ENCODE measurements at places on chromosomes 5 and 9. TPM values are rescaled to one million over a fixed set of nuclear protein-coding genes. Genes with fewer than 3 reads are reported as not detected.
A peak's percentile ranks its signal among the peaks of the same experiment; 100 is the strongest.

FTMT gene
- total RNA-seq = not detected

FANCC gene
- total RNA-seq = 14.0 TPM

GRM6 gene
- not detected for total RNA-seq

PCSK5 gene
- total RNA-seq = 9.6 TPM

IL17B gene
- 9.0 TPM for total RNA-seq

SCGB3A2 gene
- total RNA-seq = not detected

F2RL2 gene
- 0.98 TPM for total RNA-seq

PCDHGA11 gene
- total RNA-seq = 5.0 TPM

C5orf63 gene
- 0.46 TPM for total RNA-seq

SLC25A25 gene
- 13.0 TPM for total RNA-seq

ANKRA2 gene
- total RNA-seq = 39.5 TPM

ADGRD2 gene
- total RNA-seq = not detected

RETREG1 gene
- total RNA-seq = 14.0 TPM

- no peak for DNase-seq
Observed at GRCh38 chr5:61624553-61625136, 292.6 kb downstream of the ZSWIM6 start.

- DNase-seq = no peak
Observed at GRCh38 chr9:110712955-110713354, 44.4 kb downstream of the MUSK start.

- no peak for DNase-seq
Observed at GRCh38 chr5:93990504-93991070, 249.2 kb upstream of the POU5F2 start.

DNA sequence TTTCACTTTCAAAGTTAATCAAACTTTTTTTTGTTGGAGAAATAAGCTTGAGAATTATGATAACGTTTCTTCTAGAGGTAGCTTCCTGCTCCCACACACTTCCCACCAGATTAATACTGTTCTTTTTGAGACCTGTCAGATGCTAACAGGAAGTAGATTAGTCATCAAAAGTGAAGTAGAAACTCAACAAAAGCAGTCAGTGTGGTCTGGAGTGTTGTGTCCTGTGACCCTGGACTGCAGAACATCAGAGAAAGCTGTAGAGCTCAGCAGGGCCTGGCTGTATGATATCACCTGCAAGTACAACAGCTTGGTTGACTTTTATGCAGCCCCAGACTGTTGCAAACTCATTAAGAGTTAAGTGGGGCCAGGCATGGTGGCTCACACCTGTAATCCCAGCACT is 495.7 kb upstream of the CYLC2 start:
- DNase-seq = no peak

DNA sequence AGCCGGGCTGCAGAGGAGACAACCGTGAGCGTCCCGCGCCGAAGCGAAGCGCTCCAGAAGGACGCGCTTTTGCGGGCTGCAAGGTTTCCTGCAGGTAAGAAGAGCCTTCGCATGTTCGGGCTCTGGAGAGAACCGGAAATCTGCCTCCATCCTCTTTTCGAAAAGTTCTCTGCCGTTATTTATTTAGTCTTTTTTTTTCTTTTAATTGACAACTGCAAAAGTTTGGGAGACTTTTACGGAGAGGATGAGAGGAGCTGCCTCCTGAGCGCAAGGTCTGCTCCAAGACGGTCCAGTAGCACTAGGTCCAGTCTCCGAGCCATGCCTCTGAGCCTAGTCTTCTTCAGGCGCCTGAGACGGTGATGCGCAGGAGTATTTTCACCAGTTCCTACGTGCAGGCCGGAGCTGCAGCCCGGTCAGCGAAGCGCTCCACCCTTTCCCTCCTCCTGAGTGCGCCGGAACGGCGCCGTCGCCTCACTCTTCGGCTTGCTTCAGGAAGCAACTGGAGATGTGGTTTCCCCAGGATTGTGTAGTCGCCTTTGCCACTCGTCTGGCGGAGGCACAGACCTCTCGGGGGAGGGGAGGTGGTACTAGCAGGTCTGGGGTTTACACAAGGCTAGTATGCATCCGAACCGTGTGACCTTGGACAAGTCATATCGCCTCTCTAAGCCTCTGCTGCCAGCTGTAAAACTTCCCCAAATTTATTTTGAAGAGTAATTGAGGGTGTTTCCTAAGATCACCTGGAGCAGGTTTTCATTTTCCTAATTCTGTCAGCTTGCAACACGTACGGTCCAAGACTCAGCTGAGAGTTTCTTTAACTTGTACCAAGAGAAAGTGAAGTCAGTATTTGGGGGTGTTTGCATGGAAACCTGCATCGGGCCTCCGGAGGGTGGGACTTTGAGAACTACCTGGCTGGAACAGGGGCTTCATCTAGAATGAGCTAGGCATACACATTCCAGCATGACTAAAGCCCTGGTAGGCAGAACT is 4.5 kb downstream of the POU4F3 start:
- no peak for DNase-seq

DNA sequence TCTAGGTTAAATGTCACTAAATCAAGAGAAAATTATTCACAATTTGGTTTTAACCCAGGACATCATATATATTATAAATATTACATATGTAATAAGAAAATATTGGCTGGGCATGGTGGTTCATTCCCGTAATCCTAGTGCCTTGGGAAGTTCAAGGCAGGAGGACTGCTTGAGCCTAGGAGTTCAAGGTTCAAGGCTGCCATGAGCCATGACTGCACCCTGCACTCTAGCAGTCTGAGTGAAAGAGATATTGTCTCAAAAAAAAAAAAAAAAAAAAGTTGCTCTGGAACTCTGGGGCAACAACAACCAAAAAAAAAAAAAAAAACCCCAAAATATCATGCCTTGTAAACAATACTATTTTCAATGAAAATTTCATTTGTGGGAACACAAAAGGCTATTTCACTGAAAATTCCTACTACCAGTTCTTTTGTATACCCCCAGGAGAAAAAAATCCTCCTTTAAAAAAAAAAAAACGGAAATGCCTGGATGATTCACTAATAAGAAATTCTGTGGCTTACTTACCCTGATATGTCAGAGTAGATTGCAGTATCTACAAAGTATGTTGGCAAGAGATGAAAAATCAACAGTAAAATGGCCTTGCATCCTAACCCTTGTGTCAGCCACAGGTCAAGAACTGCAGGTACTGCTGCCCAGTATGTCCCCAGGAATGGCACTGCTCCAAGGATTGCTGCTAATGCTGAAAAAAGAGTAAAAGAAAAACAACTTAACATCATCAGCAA is 22.6 kb upstream of the CTNNAL1 start:
- no peak for DNase-seq

DNA sequence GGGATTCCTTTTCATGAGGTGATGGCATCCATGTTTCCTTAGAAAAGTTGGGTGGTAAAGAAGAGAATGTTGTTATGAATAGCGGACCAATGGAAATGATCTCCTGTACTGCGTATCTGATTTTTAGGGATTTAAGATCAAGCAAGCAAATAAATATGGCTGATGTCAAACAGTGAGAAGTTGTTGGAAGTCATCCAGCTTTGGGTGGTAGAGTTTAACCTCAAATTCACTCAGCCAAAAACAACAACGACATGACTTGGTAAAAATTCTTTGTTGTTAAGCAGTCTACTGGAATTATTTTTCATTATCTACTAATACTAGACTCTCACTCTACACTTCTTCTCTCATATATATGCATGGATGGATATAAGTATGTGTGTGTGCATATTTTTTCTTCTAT is 426.5 kb downstream of the CTNND2 start:
- no peak for DNase-seq

DNA sequence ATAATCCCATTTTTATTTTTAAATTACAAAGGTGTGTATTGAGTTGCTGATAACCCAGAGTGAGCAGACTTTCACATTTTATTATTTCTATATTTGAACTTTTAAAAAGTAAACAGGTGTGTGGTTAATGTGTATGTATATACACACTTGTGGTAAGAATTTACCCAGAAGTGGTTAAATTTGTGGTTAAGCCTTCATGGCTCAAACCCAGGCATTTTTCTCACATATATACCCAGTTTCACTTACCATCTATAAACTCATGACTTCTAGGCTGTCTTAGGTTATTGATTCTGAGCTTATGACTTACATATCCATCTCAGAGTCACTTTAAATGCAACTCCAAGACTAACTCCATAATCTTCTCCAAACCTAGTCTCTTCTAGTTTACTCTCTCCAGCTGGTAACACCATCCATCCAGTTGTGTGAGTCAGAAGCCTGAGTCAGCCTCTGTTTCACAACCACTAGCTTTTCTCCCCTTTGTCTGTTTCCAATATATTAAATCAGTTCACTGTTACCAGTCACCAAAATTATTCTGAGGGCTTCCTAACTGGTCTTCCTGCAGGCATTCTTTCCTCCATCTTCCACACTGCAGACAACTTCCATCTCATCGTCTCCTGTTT is 20.2 kb downstream of the ZBED3 start:
- peak; percentile 75 for DNase-seq

- DNase-seq = no peak
Observed at GRCh38 chr5:127621601-127622325, 27.1 kb upstream of the CTXN3 start.

- no peak for DNase-seq
Observed at GRCh38 chr5:178306430-178307225, 74.0 kb upstream of the PHYKPL start.

DNA sequence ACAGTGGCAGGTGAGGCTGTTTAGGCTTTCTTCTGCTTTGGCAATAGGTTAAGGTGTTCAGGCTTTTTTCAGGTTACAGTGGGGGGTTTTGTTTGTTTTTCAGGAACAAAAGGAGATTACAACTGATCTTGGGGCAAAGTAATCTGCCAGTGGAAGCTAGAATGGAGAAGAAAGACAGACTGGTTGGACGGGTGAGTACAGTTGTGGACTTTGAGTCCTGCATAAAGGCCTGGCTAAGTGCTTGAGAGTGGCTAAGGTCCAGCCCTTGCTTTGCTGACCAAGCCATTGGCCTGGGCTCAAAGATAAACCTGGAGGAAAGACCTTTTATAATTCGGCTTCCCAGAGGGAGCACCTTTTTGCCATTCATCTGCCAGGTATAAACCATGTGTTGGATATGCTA is 63.1 kb downstream of the MTMR12 start:
- DNase-seq = no peak

DNA sequence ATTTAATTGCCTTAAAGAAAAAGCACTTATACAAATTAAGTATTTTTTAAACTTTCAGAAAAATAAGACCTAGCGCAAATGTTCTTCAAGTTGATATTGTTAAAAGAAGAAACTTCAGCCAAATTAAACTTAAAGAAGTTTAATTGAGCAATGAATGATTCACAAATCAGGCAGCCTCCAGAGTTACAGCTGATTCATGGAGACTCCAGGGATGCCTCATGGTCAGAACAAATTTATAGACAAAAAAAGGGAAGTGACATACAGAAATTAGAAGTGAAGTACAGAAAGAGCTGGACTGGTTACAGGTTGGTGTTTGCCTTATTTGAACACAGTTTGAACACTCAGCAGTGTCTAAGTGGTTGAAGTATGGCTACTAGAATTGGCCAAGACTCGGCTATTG is 60.3 kb downstream of the CDKN2A start:
- DNase-seq = no peak

DNA sequence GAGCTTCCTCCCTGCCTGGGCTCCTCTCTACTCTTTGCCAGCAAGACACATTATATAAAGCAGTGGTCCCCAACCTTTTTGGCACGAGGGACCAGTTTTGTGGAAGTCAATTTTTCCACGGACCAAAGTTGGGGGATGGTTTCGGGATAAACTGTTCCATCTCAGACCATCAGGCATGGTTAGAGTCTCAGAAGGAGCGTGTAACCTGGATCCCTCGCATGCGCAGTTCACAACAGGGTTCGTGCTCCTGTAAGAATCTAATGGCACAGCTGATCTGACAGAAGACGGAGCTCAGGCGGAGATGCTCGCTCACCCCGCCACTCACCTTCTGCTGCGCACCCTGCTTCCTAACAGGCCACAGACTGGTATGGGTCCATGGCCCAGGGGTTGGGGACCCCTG is 142.8 kb downstream of the LIFR start:
- no peak for DNase-seq

- DNase-seq = no peak
Observed at GRCh38 chr5:153718713-153719112, 228.2 kb downstream of the GRIA1 start.

DNA sequence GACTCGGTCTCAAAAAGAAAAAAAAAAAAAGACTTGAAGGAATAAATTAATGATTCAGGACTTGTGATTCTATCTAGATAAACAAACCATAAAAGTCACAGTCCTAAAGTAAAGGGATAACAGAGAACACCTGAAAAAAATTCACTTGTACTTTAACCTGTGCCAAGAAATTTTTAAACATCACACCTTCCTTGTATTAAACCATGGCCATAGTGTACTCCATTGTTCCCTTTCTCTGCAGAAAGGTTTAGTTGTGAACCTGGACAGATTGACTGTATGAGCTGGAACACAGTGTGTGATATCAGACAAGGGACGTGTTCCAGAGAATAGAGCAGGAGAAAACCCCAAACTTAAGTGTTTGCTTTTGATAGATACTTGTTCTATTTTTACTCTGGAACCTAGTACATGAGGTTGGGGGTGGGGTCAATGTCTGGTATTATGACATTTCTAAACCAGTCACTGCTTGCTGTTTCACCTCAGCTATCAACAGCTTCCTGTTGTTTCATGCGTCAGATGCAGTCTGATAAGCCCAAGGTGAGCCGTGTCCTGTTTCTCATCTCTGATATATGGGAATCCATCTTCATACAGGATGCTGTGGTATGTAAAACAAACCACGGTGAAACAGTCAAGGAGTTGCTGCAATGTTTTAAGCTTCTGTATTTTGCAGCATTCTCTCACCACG is 62.5 kb upstream of the ITGA1 start:
- no peak for DNase-seq

GRCh38 chr5:180093241-180093640 is 21.7 kb upstream of the RNF130 start:
- DNase-seq = no peak

GRCh38 chr5:50751064-50751657 is 84.7 kb downstream of the PARP8 start:
- DNase-seq = peak; percentile 66

GRCh38 chr5:74762599-74762998 is 4.3 kb downstream of the GFM2 start:
- DNase-seq = no peak

DNA sequence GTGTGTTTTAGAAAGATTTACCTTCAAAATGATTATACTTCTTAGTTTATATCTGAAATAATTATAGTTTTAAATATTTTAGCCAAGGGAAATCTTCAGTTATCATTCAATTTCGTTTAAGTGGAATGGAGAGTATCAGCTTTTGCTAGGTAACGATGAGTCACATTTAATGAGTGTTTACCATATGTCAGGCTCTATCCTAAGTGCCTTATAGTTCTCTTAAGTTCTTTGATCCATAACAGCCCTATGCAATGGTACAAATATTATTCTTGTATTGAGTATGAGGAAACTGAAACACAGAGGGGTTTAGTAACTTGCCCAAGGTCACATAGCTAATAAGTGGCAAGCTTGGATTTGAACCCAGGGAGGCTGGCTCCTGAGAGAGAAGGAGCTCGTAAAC is 37.5 kb upstream of the SHB start:
- no peak for DNase-seq

- peak; percentile 18 for DNase-seq
Observed at GRCh38 chr5:171681677-171682076, 103.9 kb upstream of the SMIM23 start.

DNA sequence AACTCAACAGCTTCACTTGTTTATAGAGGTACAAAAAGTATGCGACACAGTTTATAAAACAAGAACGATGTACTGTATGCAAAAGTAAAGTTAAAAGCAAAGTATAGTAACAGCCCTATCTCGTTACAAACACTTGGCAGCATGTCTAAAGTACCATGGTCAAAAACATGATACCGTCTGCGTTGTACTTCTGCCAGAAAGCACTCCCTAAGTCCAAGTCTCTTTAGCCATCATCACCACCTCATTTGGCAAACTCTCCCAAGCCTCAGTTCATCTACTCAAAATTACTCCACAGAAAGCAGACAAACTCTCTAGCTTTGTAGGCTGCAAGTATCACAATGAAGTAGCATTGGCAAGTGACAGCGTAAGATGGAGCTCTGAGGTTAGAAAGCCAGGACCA is 73.4 kb downstream of the NFIB start:
- DNase-seq = peak; percentile 76

Data from cardiac muscle cell (in vitro differentiated cells and primary cell).